ENCODE measurements at places on chromosomes 3 and 15. TPM values are rescaled to one million over a fixed set of nuclear protein-coding genes. Genes with fewer than 3 reads are reported as not detected.

The CCDC80 gene
- total RNA-seq, result 526 TPM

The DTWD1 gene
- 29.7 TPM for total RNA-seq

The PCOLCE2 gene
- total RNA-seq, result 27.8 TPM

The RAB5A gene
- 62.0 TPM for total RNA-seq

The TCTA gene
- total RNA-seq, result 35.9 TPM

The SCN5A gene
- total RNA-seq, result 1.1 TPM

The SAMD7 gene
- not detected for total RNA-seq

The RARB gene
- 52.7 TPM for total RNA-seq

The NCKIPSD gene
- 12.1 TPM for total RNA-seq

The RAB6B gene
- 0.19 TPM for total RNA-seq

The GOLGA8M gene
- 0.56 TPM for total RNA-seq

The MKRN3 gene
- under 0.01 TPM for total RNA-seq

The KIF23 gene
- 60.4 TPM for total RNA-seq

The HDGFL3 gene
- 40.6 TPM for total RNA-seq

The SLCO3A1 gene
- total RNA-seq, result 3.5 TPM

The IL5RA gene
- not detected for total RNA-seq

The CD96 gene
- total RNA-seq, result under 0.01 TPM

The PLA2G4E gene
- not detected for total RNA-seq

The ERICH6 gene
- under 0.01 TPM for total RNA-seq

The MAGI1 gene
- 28.9 TPM for total RNA-seq

The KBTBD12 gene
- total RNA-seq, result not detected

The SPINT1 gene
- total RNA-seq, result 0.28 TPM

The HYAL1 gene
- 0.96 TPM for total RNA-seq

The C15orf62 gene
- total RNA-seq, result not detected

The CELSR3 gene
- total RNA-seq, result 0.85 TPM

The FOXL2 gene
- total RNA-seq, result 0.19 TPM

The PTX3 gene
- 1,917 TPM for total RNA-seq

The CLSTN2 gene
- 1.3 TPM for total RNA-seq

The RLBP1 gene
- not detected for total RNA-seq

The CCNB2 gene
- total RNA-seq, result 5.1 TPM

The GNB4 gene
- total RNA-seq, result 104 TPM

The ZPLD1 gene
- total RNA-seq, result 0.19 TPM

The CLCN2 gene
- 3.3 TPM for total RNA-seq

The LRRC3B gene
- not detected for total RNA-seq

The CPLX3 gene
- total RNA-seq, result not detected

The MAP1A gene
- total RNA-seq, result 39.5 TPM

The FBXW12 gene
- 0.28 TPM for total RNA-seq

Measured in regular cardiac myocyte (primary cell).